ENCODE measurements at places on chromosomes 16 and 17.

GRCh38 chr16:1832838-1833454 lies 5.9 kb downstream of the FAHD1 start:
- DNase-seq, result no peak

DNA sequence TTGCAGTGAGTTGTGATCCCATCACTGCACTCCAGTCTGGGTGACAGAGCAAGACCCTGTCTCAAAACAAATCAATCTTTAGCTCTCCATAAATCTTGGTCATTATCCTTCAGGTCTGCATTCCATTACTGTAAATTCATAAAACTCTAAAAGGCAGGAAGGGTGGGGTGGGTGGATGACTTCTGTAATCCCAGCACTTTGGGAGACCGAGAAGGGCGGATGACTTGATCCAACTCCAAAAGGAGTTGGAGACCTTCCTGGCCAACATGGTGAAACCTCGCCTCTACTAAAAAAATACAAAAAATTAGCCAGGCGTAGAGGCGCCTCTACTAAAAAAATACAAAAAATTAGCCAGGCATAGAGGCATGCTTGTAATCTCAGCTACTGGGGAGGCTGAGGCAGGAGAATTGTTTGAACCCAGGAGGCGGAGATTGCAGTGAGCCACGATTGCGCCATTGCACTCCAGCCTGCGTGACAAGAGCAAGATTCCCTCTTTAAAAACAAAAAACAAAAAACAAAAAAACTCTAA lies 2.2 kb upstream of the UBE2Z start:
- DNase-seq, result no peak

GRCh38 chr17:77707546-77707945 lies 251.0 kb upstream of the TNRC6C start:
- no peak for DNase-seq

DNA sequence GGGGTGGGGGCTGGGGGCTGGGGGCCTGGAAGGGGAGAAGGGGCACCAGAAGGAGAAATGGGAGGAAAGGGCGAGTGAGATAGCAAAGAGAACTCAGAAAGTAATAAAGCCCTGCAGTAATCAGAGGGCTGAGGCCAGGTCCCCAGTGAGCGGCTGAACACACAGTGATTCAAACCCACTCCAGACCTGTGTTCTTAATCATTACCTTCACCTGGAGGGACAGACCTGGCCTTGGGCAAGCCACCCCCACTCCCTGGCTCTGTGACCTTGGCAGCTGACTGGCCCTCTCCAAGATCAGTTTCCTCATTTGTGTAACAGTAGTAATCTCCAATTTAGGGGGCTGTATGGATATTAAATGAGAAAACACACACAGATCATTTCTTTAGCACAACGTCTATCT lies 150.4 kb downstream of the WWOX start:
- no peak for DNase-seq

DNA sequence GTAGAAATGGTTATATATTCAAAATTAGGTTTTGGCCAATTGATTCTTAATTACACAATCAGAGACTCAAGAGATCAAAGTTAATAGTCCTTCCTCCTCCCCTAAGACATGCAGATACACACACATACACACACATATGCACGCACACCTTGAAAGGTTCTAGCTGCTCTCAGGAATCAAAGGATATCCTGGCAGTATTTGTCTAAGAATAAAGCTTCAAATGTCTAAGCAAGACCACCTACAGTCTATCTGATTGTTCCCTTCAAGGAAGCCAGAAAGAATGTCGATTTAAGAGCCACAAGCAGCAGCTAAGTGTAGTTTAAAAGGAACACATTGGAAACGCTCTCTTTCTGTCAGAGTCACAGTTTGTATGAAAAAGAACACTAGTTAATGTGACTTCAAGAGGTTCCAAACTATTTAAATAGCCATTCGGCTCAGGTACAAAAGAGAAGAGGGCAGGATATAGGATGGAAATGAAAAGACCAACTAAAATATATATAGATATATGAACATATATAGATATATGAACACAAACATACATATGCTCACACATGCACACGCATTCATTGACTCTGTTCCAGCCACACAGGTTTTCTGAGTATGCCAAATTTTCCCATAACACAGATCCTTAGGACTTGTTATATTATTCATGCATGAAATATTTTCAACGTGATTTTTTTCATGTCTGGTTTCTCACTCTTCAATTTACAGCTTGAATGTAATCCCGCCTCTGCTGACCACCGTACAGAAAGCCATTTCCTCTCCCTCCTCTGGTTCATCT lies 79.0 kb downstream of the CDH8 start:
- no peak for DNase-seq

DNA sequence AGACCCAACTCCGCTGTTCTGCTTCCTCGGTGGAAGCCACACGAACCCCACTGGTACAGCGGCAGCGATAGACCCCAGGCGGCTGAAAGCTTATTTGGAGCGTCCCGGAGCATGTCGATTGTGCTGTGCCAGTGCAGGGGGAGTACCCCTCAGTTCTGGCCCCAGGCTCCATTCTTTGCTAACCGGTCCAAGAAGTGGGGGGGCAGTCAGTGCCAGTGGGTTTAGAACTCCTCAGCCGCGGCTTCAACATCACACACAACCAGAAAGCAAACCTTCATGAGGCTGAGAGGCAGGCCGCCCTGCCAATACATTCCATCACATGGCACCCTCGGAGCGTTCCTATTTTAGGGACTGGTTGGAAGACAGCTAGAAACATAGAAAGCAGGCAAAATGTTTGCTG lies 1.7 kb upstream of the MNT start:
- DNase-seq, result no peak
